Activated CD8-positive, alpha-beta T cell treated with anti-CD3 and anti-CD28 coated beads for 36 hours (primary cell): ENCODE measurements at places on chromosomes 3 and 15. TPM values are rescaled to one million over a fixed set of nuclear protein-coding genes. Genes with fewer than 3 reads are reported as not detected.
A peak's percentile ranks its signal among the peaks of the same experiment; 100 is the strongest.

- no peak for DNase-seq
Observed at GRCh38 chr15:78032671-78033070, 44.8 kb downstream of the TBC1D2B start.

DNA sequence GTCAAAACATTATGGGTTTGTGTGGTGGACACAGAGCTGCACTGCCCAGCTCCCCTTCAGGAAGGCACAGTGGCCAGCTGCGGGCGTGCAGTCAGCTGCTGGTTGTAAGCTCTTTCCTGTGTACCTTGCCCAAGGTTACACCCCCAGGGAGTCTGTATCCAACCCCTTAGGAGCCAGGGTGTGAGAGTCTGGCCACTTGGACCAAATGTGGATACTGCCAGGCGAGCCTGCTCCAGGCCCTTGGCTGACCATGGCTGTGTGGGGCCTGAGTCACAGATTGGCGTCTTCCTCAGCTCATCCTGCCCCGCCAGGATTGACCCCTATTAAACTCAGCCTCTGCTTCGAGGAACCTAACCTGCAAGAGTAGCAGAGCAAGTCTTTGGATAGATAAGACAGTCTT, 56.9 kb downstream of the ABHD5 start:
- DNase-seq, result no peak

DNA sequence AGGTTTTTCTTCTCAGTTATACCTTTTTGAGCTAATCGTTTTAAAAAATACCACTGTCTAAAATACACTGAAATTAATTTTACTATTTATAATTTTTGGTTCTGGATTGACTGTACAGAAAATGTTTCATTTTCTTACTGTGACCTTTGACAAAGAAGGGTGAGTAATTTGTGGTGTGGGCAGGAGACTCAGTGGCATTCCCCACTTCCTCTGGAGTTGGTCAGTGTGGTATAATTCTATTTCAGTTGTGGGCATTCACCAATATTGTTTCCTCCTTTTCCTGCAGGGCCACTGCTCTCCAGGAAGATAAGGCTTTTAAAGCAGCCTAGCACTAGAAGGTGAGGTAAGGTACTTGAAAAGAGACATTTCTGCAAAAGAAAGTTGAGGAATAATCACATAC, 6.5 kb downstream of the DAG1 start:
- peak; percentile 64 for DNase-seq

Gene SOX2
- not detected for total RNA-seq

DNA sequence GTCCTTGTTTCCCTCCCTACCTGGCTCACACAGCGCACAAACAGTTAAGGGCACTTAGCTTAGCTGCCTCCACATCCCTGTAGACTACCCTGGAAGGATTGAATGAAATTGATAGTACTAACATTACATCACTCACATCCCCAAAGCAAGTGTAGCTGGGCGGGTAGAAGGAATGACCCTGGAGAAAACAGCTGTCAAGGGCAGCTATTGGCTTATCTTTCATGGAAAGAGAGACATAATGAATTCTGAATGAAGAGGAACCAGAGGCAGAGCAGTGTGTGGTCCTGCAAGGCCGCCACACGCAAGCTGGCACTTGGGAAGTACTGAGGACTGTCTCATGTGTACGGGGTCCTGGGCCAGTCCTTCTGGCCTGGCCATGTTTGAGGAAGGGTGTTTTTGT, 369.6 kb upstream of the RGMA start:
- DNase-seq, result no peak

Gene REC114
- not detected for total RNA-seq

Gene SAMMSON
- total RNA-seq, result not detected

- DNase-seq, result no peak
Observed at GRCh38 chr3:83438188-83438587, 1520.6 kb upstream of the CADM2 start.

GRCh38 chr15:98085003-98085639, 124.6 kb downstream of the ARRDC4 start:
- peak; percentile 51 for DNase-seq

- peak; percentile 5 for DNase-seq
Observed at GRCh38 chr15:91186904-91187656, 87.0 kb downstream of the SV2B start.

DNA sequence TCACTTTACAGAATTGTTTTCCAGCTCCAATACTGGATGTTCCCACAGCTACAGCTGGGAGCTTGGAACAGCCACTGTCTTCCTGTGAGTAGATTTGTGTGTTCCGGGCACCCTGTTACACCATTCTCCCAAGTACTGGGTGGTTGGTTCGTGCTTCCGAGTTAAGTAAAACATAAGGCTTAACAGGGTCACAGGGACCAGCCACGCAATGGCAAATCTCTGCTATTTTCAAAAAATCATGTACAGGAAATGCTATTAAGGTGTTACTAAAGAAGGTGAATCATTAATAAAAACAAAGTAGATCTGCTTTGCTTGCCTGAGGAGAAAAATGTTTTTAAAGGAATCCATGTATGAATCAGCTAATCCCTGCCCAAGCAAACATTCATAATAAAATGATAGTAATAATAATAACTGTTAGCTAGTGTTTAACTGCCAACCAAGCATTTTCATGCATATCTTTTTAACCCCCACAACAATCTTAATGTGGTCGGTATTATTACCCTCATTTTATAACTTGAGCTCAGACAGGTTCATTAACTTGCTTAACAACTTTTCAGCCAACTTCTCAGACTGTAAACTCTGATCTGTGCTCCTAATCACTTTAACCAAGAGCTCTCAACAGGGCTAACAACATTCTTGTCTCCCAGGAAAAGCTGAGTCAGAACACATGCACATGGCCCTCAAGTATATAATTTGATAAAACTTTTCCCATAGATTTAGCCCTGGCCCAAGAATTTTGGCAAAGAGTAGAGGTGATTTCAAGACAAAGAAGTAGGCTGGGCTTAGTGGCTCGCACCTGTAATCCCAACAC, 2.7 kb upstream of the C2CD4A start:
- DNase-seq, result no peak
